Foreskin keratinocyte (primary cell): ENCODE measurements at places on chromosomes 7 and 10. TPM values are rescaled to one million over a fixed set of nuclear protein-coding genes. Genes with fewer than 3 reads are reported as not detected.

GRCh38 chr10:62024026-62024701 is 122.7 kb downstream of the ARID5B start:
- no peak for DNase-seq

DNA sequence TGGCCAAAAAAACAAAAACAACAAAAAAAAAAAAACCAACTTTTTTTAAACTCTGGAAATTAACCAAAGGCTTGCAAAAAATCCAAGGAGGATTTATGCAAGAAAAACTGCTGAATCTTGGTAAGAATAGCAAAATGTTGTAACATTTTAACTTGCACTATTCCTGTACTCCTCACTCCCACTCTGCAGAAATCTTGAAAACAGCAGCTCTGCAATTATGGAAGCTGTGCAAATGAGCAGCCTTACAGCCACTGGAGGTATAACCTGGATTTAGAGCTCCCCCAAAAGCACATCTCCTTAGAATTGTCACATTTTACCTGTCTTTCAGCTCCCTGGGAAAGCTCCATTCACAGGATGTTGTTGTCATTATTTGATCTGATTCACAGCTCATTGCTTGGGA is 41.8 kb upstream of the LRGUK start:
- DNase-seq, result no peak

GLI3 gene
- polyA plus RNA-seq, result 1.7 and 2.2 TPM in 2 replicates

- DNase-seq, result no peak
These were observed 880 bp upstream of the ELN start for GRCh38 chr7:74026903-74027682.

DNA sequence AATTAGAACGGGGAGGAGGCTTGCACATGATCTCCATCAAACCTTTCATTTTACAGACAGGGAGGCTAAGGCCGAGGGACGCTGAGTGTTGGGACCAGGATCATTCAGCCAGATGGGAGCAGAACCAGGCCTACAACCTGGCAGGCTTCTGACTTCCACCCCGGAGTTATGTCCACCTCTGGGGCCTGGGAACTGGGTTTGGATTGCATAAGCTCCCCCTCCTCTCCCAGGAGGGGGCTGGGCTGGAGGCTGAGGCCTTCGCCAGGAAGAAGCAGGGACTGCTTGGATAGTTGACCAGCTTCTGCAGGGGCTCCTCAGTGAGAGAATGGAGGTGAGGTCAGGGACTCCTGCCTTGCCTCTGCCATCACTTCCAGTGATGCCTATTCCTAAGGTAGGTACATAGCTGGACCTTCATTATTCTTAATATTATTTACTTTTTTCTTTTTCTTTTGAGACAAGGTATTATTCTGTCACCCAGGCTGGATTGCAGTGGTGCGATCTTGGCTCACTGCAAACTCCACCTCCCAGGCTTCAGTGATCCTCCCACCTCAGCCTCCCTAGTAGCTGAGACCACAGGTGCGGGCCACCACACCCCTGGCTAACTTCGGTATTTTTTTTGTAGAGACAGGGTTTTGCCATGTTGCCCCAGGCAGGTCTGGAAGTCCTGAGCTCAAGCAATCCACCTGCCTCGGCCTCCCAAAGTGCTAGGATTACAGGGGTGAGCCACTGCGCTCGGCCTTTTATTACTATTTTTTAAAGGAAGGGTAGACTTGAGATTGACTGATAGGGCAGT is 1.3 kb downstream of the SNX10 start:
- no peak for DNase-seq

GRCh38 chr7:130444234-130444633 is 3.4 kb upstream of the CEP41 start:
- no peak for DNase-seq

GRCh38 chr7:96422388-96422787 is 100.5 kb upstream of the SLC25A13 start:
- no peak for DNase-seq

DMBT1 gene
- polyA plus RNA-seq, result 0.02 and 0.03 TPM in 2 replicates

DNA sequence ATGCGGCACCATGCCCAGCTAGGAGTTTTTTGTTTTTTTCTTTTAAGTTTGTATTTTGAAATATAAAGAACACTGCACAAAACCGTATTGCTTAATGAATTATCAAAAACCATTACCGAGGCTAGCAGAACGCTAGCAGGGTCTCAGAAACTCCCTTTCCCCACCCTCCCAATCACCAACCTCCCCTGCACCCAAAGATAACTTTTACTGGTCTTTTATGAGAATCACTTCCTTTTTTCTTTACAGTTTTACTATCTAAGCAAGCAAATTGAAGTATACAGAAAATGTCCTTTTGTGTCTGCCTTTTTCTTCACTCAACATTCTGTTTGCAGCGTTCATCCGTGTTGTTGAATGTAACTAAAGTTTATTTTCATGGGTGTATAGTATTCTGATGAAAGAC is 13.4 kb downstream of the HIP1 start:
- no peak for DNase-seq

KIAA1217 gene
- 3.2 and 4.1 TPM in 2 replicates for polyA plus RNA-seq

GRCh38 chr7:121397822-121398221 is 1.7 kb upstream of the FAM3C start:
- DNase-seq, result no peak

MACC1 gene
- polyA plus RNA-seq, result 0.91 and 1.8 TPM in 2 replicates

WDFY4 gene
- polyA plus RNA-seq, result not detected in 2 replicates

LIPN gene
- polyA plus RNA-seq, result not detected in 2 replicates

SLC16A9 gene
- 2.5 and 9.8 TPM in 2 replicates for polyA plus RNA-seq

SLC26A4 gene
- polyA plus RNA-seq, result 0.01 and 0.12 TPM in 2 replicates

DNA sequence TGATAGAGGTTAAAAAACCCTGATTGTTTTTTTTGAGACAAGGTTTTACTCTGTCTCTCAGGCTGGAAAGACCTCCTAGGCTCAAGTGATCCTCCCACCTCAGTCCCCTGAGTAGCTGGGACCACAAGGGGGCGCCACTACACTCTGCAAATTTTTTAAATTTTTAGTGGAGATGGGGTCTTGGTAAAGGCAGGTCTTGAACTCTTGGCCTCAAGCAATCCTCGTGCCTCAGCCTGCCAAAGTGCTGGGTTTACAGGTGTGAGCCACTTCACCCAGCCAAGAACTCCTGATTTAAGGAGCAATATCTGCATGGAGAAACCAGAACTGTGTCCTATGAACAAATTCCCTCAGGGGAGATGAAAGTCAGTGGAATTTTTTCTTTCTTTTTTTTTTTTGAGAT is 7.3 kb upstream of the KLHDC10 start:
- peak; percentile 18 for DNase-seq

- no peak for DNase-seq
These were observed 134.3 kb downstream of the ACTR3B start for GRCh38 chr7:152893801-152894294.

DNA sequence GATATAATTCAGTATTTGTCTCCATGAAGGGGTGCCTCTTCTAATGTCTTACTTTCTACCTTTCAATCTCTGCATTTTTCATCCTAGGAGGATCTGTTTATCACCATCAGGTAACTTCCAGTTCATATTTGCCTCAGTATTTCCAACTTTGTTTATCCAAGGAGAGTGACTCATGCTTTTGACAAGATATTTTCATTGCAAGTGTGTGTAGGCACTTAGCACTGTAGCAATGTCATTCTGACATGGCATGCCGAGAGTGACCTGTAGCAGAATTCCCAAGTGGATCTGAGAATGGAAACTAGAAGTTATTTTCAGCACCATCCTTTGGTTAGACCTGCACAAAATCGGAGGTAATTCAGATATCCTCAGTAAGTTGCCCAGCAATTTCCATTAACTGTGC is 129.9 kb downstream of the INHBA start:
- no peak for DNase-seq

ACTL6B gene
- not detected in 2 replicates for polyA plus RNA-seq

DNA sequence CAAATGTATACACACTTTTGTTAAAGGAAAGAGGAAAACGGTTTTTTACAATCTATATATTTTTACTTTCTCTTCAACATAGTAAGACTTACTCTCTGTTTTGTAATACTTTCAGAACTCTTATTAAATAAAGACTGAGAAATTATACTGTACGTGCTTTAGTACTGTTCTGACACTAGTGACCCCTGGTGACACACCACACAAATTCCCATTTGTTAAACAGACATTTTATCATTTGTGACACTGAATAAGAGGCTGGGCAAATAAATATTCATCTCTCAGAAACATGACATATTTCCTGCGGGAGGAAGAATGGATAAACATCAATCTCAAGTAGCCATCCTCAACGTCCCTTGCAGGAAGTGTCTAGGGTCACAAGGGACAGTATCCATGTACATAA is 68.9 kb upstream of the ZNF33B start:
- no peak for DNase-seq

IDI2 gene
- polyA plus RNA-seq, result not detected in 2 replicates

GRCh38 chr7:30468041-30468440 is 10.5 kb downstream of the NOD1 start:
- DNase-seq, result no peak

- DNase-seq, result no peak
These were observed 65.0 kb downstream of the INPP5A start for GRCh38 chr10:132602614-132603013.

NPC1L1 gene
- polyA plus RNA-seq, result not detected in 2 replicates

DNA sequence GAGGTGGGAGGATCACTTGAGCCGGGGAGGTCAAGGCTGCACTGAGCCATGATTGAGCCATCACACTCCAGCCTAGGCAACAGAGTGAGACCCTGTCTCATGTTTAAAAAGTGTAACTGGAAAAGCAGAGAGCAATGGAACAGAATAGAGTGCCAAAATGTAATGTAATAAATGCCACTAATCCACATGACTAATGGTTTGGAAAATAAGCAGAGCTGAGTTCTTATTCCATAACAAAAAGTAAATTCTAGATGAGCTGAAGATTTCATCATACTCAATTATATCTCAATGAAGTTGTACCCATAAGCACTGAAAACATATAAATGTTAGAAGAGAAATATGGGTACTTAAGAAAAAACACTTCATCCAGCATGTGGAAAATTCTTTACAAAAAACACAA is 132.6 kb downstream of the USP6NL start:
- DNase-seq, result no peak

DNA sequence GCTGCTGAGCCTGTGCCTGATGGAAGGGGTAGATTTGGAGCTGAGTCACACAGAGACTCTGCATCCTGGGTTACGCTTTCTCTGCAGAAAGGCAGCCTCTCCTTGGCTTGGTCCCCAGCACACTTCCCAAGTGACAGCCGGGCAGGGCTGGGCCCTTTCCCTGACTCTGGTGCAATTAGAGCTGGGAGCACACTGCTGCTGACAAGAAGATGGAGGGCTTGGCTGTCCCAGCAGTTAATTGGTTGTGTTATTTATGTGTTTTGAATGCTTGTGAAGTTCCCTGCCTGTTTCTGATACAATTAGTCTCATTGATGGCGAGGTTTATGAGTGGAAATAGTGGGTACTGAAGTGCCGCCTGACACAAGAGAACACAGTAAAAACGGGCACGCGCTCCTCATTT is 123.6 kb downstream of the TCERG1L start:
- DNase-seq, result no peak

DNA sequence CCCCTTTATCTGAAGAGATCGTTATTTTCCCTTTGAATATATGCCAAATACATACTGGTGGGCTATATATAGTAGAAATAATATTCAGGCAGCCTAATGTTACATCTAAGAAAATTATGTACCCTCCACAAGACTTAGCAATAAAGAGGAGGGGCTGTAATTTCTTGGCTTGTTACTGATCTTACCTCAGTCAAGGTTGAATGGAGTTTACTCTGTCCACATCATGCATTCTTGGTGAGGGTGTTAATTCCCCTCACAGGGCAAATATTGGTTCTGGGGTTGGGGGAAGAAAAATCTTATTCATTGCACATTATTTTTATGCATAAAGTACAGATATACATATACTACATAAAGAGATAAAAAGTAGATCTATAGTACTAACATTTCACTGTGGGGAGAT is 145.8 kb upstream of the ANK3 start:
- no peak for DNase-seq

DNA sequence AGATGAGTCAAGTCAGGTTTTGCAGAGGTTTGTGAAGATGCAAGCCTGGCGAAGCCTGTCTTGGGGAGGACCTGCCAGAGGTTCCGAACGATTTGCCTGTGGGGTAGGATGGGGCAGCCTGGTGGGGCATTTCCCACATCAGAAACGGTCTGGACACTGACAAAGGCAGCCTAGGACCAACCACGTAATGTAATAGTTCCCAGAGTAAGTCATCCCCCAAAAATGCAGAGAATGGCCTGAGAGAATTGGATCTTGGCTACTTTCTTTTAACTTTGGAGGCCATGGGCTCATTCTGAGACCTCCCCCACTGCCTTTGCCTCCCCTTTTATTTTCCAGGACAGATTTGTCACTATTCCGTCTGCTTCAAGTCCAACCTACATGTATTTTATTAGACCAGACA is 168.9 kb upstream of the SH2B2 start:
- no peak for DNase-seq

NXPH1 gene
- not detected in 2 replicates for polyA plus RNA-seq

DNA sequence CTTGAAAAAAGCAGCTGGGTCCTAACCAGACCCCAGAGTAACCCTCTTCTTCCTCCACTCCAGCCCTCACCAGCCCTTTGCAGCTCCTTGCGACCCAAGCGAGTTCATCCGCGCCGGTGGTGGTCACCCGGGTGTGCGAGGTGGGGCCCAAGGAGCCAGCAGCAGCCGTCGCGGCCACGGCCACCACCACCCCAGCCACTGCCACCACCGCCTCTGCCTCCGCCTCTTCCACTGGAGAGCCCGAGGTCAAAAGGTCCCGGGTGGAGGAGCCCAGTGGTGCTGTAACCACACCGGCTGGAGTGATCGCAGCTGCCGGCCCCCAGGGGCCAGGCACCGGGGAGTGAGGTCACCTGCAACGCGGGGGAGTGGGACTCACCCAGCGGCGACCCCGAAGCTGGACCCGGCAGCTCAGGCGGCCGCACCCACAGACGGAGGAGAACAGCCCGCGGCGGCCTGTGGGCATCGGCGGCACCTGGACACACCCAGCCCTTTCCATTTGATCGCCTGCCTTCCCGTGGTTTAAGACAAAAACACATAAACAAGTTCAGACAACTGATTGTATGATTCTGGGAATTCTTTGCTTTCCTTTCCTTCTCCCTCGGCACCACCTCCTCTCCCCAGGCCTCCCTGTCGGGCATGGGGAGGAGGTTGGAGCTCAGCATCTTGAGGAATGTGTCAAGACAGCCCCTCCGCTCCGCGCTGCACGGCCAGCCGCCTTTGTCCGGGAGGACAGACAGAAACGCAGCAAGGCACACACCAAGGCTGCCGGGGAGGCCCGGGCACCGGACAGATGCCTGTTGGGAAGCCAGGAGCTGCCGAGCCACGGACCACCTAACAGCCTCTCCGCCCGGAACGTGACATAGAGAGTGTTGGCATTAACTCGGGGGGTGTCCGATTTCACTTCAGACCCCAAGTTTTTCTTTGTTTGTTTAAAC is 13.0 kb upstream of the AP5Z1 start:
- peak; percentile 25 for DNase-seq

CDK6 gene
- 9.8 and 9.9 TPM in 2 replicates for polyA plus RNA-seq

DNA sequence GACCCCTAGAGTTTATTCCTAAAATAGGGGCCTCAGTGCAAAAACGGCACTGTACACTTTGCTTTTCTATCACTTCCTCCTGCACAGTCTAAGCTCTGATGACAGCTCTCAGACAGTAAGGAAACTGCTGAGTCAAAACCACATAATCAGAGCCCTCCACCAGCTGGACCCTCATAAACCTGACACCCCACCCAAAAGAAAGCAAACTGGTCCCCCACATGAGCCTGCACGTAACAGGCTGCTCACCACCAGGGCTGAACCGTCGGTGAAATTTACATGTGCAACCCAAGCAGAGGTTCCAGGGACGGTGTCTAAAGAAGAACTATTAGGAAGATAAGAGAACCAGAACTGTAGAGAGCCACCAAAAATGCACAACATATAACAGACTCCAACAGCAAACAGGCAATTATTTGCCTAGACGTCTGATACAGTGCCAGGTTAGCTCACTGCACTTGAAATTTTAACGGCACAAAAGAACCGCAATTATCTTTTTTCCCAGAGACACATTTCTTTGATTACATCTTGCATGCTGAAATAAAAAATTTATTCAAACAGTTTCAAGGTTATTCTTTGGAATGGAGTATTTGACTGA is 19.6 kb downstream of the SGMS1 start:
- DNase-seq, result no peak
